Fibroblast of the aortic adventitia (primary cell): ENCODE measurements at places on chromosomes 5 and 9.
A peak's percentile ranks its signal among the peaks of the same experiment; 100 is the strongest.

DNA sequence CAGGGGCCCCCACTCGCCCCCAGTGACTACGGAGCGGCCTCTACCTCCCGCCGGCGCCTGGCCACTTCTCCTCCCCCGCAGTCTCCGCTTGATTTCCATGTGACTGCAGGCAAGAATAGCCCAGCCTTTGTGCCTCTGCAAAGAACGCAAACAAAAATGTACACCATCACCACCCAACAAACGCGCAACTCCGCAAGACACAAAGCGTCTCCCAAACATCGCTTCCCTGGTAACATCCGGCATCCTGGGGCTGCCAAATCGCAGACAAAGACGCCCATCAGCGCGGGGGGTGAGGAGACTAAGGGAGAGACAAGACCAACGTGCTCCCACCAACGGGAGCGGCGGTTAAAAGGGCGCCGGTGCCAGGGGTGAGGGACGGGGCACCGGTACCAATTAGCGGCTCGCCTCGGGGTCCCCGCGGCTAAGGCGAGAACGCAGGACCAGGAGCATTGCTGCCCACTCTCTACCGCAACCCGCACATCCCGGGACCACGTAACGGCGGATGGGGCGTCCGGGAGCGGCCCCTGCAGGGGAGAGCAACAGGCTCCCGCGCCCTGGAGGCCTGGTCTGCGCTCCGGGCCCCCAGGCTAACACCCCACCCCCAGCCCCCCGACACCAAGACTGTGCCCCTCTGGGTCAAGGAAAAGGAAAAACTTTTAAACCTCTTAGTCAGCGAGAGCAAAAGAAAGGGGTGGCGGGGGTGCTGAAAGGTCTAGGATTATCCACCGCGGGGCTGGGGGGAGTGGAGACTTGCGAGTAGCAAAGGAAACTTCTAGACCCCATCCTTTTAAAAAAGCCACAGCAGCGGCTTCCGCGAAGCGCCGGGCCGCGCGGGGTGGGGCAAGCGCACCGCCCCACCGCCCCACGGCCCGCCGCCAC is 885 bp downstream of the MPDZ start:
- peak; percentile 75 for DNase-seq

DNA sequence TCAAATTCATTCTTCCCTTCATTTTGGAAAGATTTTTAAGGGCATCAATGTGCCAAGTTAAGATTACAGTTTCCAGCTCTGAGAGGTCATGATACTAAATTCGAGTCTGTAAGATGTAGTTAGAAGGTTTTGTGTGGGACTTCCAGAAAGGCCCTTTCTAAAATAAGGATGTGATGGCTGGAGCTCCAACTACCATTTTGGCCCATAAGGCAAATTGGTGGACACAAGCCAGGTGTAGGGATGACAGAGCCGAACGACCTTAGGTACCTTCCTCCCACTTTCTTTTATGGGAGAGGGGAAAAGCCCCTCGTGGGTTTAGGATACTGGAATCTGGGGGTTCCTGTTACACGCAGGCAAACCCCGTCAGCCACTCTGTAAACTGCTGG is 54.3 kb upstream of the PTPDC1 start:
- no peak for DNase-seq

DNA sequence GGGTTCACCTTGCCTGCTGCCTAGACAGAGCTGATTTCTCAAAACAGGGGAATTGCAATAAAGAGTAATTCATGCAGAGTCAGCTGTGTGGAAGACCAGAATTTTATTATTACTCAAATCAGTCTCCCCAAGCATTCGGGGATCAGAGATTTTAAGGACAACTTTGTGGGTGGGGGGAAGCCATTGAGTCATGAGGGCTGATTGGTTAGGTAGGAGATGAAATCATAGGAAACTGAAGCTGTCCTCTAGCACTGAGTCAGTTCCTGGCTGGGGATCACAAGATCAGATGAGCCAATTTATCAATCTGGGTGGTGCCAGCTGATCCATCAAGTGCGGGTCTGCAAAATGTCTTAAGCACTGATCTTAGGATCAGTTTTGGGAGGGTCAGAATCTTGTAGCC is 159.1 kb upstream of the MAP1B start:
- peak; percentile 17 for DNase-seq

GRCh38 chr5:83322273-83322924 is 149.1 kb upstream of the VCAN start:
- DNase-seq = peak; percentile 22

- DNase-seq = no peak
Measured at GRCh38 chr9:137193771-137194170, 5.3 kb downstream of the SSNA1 start.

DNA sequence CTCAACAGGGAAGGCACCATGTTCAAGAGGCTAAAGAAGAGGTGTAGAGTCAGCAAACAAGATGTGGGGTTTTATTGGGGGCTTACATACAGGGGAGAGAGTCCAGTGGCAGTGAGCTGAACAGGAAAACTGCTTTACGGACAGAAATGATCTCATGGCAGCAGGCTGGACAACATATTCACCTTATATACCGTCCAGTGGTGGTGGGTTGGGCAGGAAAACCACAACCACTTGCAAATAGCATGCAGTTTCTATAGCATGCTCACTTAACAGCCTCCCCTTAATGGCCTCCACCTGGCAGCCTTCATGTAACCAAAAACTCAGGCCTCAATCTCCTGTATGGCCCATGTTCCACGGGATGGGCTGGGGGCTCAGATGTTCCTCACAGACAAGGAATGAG is 5.4 kb downstream of the TNFSF8 start:
- no peak for DNase-seq

GRCh38 chr9:128845186-128845931 is 15.8 kb upstream of the SPOUT1 start:
- no peak for DNase-seq

- peak; percentile 53 for DNase-seq
Measured at GRCh38 chr9:95516734-95517558, at the start of gene PTCH1. Gene PTCH1 (minus strand): TSS chr9:95516971.

DNA sequence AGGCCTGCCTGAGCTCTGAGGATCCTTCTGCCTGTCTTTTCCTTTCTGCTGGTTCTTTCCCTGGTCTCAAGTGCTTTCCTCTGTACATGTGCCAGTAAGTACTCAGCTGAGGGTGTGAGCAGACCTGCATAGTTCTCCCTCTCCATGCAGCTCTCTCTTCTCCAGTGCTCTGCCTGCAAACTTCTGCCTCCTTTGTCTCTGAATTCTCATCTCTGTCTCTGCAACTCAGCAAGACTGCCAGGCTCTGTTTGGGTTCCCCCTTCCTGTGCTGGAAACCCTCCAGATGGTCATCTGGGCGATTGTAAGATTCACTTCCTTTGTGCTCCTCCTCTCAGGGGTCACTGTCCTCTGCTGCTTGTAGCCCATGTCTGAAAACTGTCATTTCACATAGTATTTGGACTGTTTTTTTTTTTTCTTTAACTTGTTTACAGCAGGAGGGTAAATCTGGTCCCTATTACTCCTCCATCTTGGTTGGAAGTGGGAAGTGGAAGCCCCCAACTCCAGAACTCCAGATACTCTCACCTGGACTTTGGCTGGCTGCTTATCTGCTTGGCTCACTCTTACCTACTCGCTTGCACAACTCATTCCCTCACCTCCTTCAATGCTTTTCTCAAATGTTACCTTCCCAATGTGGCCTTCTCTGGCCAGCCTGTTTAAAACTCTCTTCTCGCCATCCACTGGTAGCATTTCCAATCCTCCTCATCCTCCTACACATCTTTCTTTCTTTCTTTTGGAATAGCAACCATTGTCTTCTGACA is 175.3 kb upstream of the TBC1D2 start:
- peak; percentile 31 for DNase-seq

DNA sequence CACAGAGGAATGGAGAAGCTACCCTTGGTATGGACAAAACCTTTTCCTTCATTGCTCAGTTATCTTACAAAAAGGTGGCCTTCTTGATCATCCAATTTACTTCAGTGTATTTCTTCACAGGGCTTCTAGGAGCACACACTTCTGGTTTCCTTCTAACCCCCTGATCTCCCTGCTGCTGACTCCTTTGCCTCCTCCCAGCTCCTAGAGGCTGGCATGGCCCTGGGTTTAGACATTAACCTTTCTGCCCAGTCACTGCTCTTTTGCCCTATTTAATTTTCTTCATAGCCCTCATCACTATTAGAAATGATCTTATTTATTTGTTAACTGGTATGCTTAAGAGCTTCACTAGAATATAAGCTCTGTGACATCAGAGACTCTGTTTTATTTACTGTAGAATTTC is 63.2 kb downstream of the ANKRD55 start:
- no peak for DNase-seq

DNA sequence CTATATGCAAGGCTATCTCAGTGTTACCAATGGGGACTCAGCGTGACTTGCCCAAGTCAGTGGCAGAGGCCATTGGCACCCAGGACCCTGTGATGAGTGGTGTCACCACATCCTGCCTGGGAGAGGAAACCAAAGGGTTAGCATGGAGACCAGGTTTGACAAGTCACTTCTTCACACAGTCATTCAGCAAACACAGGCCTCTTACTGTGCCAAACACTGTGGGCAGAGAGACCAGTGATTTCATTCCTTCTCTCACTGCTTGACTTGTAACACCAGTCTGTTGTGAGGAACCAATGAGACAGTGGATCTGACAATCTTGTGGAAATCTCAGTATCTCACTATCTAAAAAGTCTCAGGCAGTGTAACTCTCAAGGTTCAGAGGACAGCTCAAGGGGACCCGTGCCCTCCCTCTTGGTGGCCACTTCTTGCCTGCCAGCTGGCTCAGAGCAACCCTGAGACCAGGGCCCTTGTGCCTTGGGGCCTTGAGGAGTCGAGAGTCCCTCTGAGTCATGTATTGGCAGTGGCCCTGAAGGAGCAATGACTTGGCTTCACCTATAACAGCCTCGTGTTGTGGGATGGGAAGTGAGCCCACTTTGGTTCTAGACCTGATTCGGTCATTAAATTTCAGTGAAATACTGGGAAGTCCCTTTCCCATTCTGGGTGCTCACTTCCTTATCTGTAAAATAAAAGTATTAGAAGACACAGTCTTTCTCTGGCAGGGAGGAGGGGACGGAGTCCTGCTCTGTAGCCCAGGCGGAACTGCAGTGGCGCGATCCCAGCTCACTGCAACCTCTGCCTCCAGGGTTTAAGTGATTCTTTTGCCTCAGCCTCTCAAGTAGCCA is 1.6 kb downstream of the FABP6 start:
- DNase-seq = peak; percentile 86

DNA sequence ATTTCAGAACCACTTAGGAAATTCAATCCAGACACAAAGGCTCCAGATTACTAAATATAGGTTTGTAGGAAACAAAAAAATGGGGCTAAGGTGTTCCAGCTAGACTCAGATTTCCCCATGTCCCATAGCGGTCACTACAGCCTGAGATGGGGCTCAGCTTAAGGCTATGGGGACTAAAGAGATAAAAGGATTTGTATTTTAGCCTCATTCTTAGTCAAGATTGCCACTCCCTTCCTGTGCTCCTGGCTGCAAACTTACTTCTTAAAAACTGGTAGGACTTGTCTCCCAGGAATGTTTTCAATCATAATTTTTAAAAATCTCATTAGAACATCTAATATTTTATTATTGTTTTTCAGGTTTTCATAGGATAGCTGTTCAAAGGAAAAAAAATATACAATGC is 253.8 kb upstream of the DAB2 start:
- no peak for DNase-seq

DNA sequence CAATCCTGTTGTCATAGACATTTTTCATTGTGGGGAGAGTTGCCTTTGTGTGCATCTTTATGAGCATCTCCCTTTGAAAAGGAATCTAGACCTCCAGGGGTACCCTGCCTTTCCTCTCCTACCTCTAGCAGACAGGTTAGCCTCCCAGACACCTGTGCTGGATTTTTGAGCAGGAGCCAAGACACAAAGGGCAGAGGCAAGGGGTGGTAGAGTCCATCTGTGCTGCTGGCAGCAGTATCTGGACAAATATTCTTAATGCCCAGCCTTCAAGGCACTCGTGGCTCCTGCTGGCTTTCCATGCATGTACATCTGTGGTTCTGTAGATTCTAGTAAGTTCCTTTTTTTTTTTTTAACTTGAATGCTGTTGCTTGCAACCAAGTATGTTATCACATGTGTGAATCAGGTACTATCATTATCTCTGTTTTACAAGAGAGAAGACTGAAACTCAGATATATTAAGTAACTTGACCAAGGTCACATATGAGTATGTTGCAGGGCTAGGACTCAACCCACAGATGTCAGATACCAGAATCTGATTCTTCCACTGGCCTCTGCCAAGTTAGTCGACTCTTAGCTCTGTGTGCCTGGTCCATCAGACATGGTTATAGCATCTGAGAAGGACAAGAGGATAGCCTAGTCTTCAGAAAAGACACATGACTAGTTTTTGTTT is 32.9 kb upstream of the GPR151 start:
- DNase-seq = no peak

DNA sequence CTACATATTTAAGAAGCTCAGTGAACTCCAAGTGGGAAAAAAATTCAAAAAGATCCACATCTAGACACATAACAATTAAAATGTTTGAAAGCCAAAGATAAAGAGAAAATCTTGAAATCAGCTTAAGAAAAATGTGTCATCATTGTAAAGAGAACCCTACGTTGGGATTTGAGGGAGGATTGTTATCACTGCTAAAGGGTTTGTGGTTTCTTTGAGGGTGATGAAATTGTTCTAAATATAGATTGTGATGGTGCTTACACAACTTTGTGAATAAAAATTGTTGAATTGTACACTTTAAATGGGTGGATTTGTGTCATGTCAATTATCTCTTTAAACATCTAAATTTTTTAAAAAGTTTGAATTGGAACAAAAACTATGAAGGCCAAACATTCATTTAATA is 92.2 kb upstream of the ADAMTS19 start:
- peak; percentile 17 for DNase-seq

- peak; percentile 23 for DNase-seq
Measured at GRCh38 chr9:128552744-128553440, 505 bp downstream of the SPTAN1 start.

GRCh38 chr9:86549401-86549811 is 195.2 kb upstream of the TUT7 start:
- peak; percentile 89 for DNase-seq

DNA sequence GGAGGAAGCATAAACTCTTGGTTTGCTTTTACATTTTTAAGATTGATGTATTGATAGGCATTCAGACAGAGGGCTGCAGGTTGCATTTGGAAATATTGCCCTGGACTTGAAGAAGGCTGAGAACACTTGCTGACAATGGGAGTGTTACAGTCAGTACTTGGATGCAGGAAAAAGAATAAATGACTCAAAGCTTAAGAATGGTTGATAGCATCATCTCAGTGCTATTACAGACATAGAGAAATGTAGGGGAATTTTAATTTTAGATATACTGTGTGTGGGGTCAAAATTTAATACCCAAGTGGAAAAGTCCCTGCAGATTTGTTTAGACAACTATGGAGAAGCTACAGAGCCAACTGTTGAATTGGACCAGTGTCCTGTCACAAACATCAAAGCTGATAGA is 101.1 kb downstream of the ISL1 start:
- no peak for DNase-seq
